ENCODE measurements at places on chromosomes 2 and 18.

DNA sequence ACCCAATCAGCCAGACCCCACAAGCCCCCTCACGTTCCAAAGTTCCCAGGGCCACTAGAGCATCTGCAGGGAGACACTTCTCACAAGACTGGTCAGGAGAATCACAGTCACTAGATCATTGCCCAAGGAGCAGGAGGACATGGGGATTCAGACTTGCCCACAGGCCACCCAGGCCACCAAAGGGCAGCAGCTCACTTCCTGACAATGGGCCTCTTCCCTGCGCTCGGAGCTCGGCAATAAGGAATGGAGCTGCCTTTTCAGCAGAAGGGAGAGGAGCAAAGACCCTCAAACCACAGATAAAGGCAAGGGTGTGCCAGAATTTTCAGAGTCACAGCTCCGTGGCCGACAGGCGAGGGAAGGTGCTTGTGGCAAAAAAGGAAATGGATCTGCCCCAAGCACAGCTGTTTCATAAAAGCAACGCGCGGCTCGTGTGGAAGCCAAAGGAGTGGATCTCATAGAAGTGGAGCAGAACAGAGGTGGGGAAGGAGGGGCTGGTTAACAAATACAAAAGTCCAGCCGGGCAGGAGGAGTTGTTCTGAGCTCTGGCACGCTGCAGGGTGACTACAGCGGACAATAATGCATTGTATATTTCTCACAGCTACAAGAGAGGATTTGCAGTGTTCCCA lies 72.1 kb downstream of the EDAR start:
- DNase-seq: peak; percentile 28

DNA sequence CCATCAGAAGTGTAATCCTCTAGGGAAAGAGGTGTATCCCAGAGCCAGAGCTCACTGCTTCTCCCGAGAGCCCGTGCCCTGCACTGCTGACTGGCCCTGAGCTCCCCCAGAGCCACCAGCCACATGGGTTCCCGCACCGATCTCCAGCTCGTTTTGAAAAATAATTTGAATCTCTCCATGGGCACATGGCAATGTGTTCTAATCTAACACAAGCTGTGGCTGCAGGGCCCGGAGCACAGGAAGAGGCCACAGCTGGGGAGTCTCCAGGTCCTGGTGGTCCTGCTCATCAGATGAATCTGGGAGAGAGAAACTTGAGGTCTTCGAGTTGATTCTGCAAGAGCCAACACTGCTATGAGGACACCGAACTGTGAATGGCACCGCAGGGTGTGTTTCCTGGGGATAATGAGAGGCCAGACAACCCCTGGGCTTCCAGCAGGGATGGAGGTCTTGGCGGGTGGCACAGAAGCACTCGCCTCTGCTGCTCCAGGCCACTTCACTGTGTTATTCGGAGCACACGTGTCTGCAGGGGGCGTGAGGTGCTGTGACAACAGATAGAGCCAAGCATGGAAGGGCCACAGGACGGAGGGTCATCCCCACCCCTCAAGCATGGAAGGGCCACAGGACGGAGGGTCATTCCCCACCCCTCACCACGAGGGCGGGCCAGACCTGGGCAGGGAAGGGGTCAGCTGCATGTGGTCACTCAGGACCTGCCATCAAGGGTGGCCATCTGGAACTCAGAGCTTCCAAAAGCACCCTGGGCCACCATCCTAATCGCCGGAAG lies 196.8 kb downstream of the NDUFA10 start:
- DNase-seq: no peak

GRCh38 chr2:158232476-158232875 lies 130.8 kb downstream of the UPP2 start:
- DNase-seq: no peak

DNA sequence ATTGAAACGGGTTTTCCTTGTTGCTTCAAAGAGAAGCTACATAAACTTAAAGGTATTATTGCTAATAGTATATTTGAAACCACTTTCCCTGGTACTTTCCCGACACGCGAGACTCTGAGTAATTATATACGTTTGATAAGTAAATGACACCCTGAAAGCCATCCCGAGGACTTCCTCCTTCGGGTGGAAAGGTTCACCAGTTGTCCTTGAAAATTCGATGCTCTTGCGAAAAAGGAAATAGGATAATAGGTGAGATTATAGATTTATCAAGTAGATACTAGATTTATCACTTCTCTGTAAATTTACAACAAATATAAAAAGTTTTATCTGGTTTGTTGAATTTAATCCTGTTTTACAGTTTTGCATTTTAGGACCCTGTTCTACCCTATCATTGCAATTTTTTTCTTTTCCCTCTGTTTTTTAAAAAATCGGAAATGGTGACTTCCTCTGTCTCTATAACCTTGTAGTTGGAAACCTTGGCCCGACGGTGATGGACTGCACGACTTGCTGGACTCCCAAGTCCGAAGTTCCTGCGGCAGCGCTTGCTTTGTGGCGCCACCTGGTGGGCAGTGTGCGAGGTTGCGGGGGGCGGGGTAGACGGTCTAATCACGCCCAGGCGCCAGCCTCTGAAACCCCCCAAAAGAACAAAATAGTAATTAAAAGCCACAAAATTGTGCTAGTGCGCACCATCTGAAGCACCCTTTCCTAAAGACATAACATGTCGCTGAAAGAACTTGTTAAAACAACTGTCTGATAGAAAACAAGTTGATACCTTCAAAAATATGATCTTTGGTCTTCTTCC lies 972 bp upstream of the DLX2 start:
- peak; percentile 92 for DNase-seq

DNA sequence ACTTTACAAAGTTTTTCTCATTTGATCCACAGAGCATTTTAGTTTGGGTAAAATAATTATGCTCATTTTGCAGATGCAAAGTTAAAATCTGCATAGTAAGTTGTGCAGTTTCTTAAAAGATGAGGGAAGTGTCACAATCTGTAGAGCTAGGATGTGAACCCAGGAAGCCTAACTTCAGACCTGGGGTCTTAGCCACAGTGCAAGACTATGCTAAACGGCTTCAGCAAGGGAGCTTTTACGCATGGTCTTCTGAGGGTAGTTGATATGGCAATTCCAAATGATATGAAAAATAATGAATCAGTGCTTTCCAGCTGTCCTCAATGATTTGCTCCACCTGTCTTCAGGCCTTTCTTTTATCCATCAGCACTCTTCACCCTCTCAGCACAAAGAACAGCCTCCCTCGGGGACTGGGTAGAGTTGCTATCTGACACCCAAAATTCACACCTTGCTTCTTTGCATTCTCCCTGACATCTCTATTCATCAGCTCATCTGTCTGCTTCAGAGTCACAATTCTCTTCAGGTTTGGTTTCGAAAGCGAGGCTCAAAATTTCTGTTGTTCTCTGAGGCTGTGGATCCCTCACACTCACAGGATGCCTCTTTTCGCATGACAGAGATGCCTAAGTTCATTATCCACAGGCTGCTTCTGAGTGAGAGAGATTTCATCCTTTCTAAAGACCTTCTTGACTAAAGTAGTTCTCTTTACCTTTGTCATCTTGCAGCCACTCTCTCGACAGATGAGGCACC lies 302.5 kb downstream of the NRXN1 start:
- DNase-seq: no peak

- no peak for DNase-seq
Observed at GRCh38 chr2:127365211-127365643, 22.5 kb downstream of the MAP3K2 start.

GRCh38 chr2:58562276-58562675 lies 321.2 kb upstream of the FANCL start:
- no peak for DNase-seq

Data from muscle of leg (tissue), 16 donors.